Epithelial cell of prostate (primary cell): ENCODE measurements at places on chromosomes 1 and 21.

- no peak for DNase-seq
Observed at GRCh38 chr1:41673378-41673777, 188.9 kb upstream of the EDN2 start.

GRCh38 chr1:98325646-98326440 is 335.7 kb upstream of the SNX7 start:
- peak; percentile 81 for DNase-seq

GRCh38 chr1:175222296-175222938 is 29.8 kb upstream of the KIAA0040 start:
- DNase-seq: peak; percentile 77

DNA sequence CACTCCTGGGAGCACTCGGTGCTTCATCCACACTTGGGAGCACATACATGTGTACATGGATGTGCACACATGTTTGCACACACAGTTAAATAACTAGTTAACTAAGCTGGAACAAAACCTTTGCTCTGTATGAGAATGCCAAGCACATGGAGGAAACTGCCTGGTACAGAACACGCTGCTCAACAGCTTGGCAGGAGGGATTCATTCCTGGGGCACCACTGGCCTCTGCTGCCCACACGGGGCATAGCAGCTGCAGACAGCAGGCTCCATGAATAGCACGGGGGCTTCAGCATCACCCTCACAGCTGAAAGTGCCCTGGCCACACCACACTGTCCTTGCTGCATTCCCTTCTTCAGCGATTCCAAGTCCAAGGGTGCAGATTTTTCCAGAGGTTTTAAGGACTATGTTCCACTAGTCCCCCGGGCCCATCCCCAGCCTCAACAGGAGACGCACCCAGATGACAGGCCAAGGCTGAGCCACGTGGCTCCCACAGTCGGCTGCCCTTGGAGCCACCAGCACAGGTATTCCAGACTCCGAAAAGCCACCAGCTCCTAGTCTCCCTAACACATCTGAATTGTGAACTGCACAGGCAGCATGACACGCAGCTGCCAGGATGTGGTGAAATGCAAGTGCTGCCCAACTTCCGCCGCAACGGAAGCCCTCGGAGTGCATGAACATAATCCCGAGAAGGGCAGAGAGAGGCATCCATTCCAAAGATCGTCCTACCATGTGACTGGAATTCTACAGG is 16.9 kb downstream of the NPHP4 start:
- DNase-seq: no peak

- no peak for DNase-seq
Observed at GRCh38 chr21:45893740-45894449, 87.7 kb upstream of the COL6A1 start.

DNA sequence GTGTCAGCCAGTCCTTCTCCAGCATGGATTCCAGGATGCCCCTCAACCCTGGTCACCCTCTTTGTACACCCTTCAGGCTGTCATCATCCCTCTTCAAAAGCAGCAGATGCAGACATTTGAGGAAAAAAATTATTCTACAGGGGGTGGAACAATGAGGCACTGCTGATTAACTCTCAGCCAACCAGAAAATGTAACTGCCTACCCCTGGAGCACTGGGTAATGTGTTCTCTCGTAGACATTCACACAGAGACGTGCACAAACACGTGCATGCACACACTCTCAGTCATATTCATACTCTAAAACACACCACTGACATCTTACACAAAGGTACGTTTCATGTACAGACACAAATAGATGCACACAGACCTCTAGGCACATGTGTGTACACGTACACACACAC is 175.4 kb downstream of the TRABD2B start:
- DNase-seq: no peak

DNA sequence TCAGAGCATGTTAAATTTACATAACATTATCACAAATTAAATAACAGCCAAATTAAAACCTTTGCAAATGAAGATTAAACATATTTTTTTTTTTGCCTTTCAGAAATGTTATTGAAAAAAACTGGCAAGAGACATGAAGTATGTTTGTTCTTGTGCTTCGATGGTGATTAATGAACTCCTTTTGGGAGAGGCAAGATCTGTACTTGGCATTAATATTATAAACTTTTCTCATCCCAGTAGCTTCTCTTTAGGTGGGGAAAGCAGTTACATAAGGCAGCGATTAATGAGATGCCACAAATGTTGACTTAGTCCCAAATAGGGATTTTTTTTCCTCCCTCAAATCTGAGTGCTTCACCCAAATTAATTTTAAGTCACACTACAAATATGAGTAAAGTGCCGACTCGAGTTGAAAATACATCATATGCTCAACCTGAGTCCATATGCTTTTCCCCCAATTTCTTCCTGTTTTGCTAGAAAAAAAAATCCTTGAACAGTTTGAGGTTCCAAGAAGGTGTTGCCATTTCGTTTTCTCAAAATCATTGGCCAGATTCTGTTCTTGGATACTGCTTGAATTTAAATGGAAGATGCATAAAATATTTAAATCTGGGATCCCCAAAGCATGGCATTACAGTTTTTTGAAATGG is 294.5 kb downstream of the VAV3 start:
- no peak for DNase-seq

DNA sequence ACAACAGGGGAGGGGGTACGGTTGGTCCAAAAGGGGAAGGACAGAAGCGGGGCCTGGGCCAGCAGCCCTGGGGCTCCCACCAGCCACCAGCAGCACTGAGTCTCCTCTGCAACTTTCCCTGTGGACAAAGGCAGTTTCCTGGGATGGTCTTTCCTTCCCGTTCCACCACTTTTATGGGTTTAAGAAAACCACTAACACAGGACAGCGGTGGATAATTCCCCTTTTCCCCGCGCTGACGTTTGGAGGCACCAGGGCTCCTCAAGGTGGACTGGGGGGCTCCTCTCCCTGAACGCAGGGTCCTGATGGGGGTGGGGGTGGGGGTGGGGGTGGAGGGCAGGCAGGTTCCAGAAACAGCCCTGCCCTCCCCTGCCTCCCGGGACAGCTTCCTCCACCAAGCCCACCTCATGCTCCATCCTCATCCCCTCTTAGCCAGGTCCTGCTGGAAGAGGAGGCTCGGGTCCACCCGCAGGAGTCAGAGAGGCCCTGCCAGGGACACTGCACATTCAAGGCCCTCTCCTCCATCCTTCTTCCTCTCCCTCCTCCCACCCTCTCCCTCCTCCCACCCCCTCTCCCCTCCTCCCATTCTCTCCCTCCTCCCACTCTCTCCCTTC is 4.8 kb upstream of the COL6A1 start:
- DNase-seq: no peak
